Neural crest cell (in vitro differentiated cells): ENCODE measurements at places on chromosomes 4 and X.

DNA sequence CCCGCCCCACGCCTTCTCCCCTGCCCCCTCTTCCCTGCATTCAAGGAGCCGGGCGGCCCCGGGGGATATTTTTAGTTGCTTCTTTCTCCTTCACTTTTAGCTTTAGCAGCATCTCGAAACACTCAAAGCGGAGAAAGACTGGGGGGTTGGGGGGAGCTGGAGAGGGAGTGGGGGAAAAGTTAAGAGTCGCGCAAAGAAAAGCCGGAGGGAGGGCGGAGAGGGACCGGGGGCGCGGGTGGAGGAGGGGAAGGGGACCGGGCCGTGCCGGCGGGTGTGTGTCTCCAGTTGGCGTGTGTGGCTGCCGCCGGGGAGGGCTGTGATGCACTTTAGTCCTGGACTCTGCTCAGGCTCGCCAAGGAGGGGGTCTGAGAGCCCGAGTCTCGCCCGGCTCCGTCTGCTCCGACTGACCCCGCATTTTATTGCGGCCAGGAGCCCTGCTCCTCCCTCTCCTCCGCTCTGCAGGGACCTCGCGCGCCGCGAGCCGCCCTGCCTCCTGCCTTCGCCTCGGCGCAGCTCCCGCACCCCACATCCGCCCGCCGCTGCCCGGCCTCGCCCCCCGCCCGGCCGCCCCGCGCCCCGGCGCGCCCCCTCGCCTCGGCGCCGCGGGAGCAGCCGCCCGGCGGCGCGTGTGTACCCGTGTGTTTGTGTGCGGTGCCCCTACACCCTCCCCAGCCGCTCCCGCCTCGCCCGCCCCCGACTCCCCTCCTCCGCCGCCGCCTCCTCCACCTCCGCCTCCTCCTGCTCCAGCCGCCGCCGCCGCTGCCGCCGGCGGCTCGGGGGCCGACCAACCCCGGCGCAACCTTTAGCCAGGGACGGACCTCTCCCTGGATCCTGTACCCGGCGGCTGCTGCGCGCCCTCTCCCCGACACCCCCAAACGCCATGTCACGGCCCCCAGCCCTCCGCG, 1.4 kb downstream of the ZNF827 start:
- H3K36me3 ChIP-seq = no peaks in the 10 kb centered on the region
- DNase-seq = peak; percentile 48
- H3K27me3 ChIP-seq = peaks cover 20% of the 10 kb centered on the region
- H3K4me3 ChIP-seq = peak overlapping the region; percentile 98
- no peak overlapping the region for H3K27ac ChIP-seq

DNA sequence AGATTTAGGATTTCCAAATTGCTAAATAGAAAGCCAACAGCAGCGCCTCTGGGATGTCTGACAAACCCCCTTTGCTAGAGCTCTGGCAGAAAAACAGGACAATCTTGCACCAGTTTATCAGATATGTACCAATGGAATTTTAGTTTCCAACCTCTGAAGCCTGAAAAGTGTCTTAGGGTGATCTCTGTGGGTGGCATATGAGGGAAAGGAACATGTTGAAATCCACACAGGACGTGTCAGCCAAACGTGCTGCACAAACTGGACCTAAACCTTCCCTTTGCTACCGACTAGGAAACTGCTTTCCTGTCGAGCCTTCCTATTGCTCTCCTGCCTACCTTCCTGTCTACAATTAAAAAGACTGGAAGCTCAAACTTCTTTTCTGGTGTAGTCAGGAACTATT, 53.5 kb downstream of the REELD1 start:
- no peak for DNase-seq
- no peaks in the 10 kb centered on the region for H3K27me3 ChIP-seq
- no peak overlapping the region for H3K4me3 ChIP-seq
- peaks cover 3% of the 10 kb centered on the region for H3K36me3 ChIP-seq

DNA sequence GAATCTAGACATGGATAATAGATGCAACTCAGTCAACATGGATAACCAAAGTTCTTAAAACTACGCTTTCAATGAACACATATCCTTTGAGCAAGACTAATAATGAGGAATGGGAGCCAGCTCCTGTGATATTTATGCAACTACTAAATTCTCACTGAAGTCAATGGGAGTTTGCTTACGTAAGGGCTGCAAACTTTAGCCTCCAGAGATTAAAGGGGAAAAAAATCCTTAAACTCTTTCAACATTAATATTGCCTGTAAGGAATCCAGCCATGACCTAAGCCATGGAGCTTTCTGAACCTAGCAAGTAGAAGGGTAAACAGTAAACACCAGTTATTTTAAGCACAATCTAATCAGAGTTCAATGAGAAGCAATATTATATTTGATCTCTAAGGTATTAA, 125.2 kb upstream of the PITX2 start:
- H3K4me3 ChIP-seq = no peak overlapping the region
- H3K4me1 ChIP-seq = no peaks in the 10 kb centered on the region
- H3K27ac ChIP-seq = no peak overlapping the region
- H3K36me3 ChIP-seq = no peaks in the 10 kb centered on the region

DNA sequence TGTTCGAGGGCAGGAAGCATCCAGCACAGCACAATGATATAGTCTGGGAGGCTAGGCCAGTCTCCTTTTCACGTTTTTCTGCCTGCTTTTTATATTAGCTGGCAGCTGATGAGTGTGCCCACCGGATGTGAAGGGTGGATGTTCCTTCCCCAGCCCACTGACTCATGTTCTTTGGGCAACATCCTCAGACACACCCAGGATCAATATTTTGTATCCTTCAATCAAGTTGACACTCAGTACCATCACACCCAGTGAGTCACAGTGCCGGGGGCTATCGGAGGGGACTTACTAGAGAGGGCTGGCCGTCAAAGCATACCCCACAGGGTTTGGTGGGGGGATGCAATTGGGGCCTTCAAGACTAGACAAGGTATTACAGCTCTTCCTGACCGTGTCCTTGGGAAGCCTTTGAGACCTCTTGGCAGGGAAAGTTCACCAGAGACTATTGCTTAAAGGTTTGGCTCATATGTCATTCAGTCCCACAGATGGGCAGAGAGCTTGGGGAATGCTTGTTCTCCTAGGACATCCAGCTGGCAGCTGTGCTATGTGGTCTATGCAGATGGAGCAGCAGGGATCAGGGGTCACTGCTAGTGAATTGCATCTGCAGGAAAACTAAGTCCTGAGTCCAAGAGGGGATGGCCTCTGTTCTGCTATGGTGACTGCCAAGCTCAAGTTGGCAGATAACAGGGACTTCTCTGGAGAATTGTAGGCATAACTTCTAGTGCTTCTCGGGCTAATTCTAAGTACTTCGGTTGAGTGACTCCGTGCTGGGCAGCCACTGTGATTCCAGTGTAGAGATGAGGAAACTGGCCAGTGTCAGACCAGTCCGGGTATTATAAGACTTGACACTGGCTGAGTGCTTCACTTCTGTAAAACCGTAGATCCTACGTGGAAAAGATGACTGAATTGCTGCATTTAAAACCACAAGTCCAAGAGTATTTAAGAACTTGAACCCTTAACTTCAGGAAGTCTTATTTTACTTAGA, 12.9 kb upstream of the WDR1 start:
- no peaks in the 10 kb centered on the region for H3K36me3 ChIP-seq
- no peak overlapping the region for H3K27ac ChIP-seq
- H3K27me3 ChIP-seq = no peaks in the 10 kb centered on the region
- no peak for DNase-seq
- H3K4me3 ChIP-seq = no peak overlapping the region

GRCh38 chrX:122941806-122942205, 242.3 kb upstream of the GRIA3 start:
- H3K4me1 ChIP-seq = no peaks in the 10 kb centered on the region
- H3K4me3 ChIP-seq = no peak overlapping the region
- H3K27ac ChIP-seq = no peak overlapping the region
- H3K27me3 ChIP-seq = no peaks in the 10 kb centered on the region
- DNase-seq = no peak

- no peak for DNase-seq
- no peaks in the 10 kb centered on the region for H3K27me3 ChIP-seq
- no peak overlapping the region for H3K4me3 ChIP-seq
- no peak overlapping the region for H3K27ac ChIP-seq
These were observed 130.7 kb downstream of the NR3C2 start for GRCh38 chr4:148311526-148311925.

- H3K4me1 ChIP-seq = no peaks in the 10 kb centered on the region
- no peaks in the 10 kb centered on the region for H3K36me3 ChIP-seq
- no peak overlapping the region for H3K27ac ChIP-seq
- H3K27me3 ChIP-seq = no peaks in the 10 kb centered on the region
- no peak for DNase-seq
These were observed 77.5 kb downstream of the IQCM start for GRCh38 chr4:149738156-149738555.

- H3K4me3 ChIP-seq = no peak overlapping the region
- no peaks in the 10 kb centered on the region for H3K27me3 ChIP-seq
- H3K36me3 ChIP-seq = peaks cover 6% of the 10 kb centered on the region
- no peaks in the 10 kb centered on the region for H3K4me1 ChIP-seq
These were observed 49.0 kb downstream of the AGA start for GRCh38 chr4:177393236-177393635.

DNA sequence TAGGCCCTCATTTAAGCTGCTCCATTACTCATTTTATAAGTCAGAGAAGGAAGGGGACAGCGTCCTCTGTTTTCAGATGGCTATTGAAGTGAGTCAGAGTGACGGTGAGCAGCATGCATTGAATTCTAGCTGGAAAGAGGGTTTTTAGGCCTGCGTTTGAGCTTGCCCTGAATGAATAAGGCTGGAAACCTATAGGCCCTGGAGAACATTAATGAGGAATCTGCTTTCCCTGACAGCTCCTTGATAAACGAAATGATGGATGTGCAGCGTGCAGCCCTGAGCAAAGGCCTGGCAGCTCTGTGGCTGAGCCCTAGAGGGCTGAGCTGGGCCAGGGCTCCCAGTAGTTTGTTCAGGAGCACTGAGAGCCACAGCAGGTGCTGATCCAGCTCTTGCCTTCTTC, 33.4 kb downstream of the TBL1X start:
- DNase-seq = no peak
- H3K27ac ChIP-seq = peak overlapping the region; percentile 27
- peaks cover 12% of the 10 kb centered on the region for H3K4me1 ChIP-seq
- H3K27me3 ChIP-seq = no peaks in the 10 kb centered on the region
- H3K4me3 ChIP-seq = no peak overlapping the region
- H3K36me3 ChIP-seq = peaks cover 20% of the 10 kb centered on the region

DNA sequence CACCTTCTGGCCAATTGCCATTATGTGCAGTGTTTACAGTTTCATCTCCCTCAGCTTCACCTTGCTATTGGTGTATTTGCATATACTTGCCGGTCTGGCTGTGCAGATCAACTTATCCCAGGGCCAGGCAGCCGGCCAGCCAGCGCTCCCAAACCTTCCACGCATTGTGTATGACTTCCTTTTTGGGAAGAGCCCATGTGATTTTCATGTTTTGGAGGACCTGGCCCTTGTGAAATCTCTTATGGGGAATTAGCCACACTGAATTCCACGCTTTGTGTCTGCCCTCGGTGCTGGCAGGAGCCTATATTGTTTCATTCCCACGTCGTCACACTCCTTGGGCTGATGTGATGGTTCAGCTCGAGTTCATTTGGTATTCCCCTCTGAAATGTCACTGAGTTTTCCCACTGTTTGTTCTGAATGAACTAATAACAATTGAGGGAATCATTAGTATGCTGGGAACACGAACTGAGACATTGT, 6.0 kb upstream of the PDLIM3 start:
- no peak for DNase-seq
- H3K36me3 ChIP-seq = no peaks in the 10 kb centered on the region
- peak overlapping the region; percentile 11 for H3K4me3 ChIP-seq
- no peak overlapping the region for H3K27ac ChIP-seq
- H3K4me1 ChIP-seq = peaks cover 16% of the 10 kb centered on the region
